ENCODE measurements at places on chromosomes 11 and 22. TPM values are rescaled to one million over a fixed set of nuclear protein-coding genes. Genes with fewer than 3 reads are reported as not detected.
A peak's percentile ranks its signal among the peaks of the same experiment; 100 is the strongest.

DNA sequence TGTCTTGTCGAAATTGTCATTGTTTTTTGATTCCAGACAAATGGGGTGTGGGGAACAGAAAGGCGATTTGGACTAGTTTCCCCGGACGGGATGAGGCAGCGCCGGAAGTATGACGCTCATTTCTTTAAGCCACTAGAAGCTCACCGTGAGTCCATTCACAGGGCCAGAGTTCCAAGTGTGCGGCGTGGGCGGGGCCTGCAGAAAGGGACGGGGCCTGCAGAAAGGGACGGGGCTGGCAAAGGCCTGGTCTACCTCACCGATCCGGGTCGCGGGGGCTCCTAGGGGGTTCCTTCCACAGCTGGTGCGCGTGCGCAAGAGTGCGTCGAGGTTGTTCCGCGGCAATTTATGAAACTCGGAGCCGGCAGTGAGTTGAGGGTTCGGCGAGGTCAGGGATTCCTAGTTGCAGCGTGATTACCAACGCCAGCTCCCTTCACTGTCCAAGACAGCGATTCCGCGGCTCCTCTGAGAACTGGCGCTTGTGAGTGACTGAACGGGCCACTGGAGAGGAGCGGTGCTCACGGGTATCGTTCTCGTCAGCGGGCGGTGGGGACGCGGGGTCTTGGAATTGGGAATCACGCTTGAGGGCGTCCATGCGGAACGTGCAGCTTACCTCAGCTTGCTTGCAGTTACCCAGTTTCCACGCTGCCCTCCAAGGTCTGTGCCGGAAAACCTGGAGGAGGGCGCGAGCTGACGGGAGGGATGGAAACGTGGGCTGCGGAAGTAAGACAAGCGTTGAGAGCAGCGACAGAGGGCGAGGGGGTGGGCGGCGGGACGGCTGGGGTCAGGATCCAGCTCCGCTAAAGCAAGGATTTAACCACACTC, at the start of gene ZNF215:
Gene ZNF215, plus strand, starts transcription at position 219 of the 822 bp plus-strand sequence. CDS start 5,847 bp downstream, outside the sequence.
- peak within 1 kb of the TSS; percentile 52 for H3K27ac ChIP-seq
- peaks cover 9% of the 10 kb centered on the region for H3K4me1 ChIP-seq
- no peaks in the 10 kb centered on the region for H3K36me3 ChIP-seq
- H3K4me3 ChIP-seq = peak within 1 kb of the TSS; percentile 68

GRCh38 chr11:66101066-66101464, 31.0 kb downstream of the PACS1 start:
- DNase-seq = no peak
- no peaks in the 10 kb centered on the region for H3K27me3 ChIP-seq
- no peaks in the 10 kb centered on the region for H3K4me1 ChIP-seq
- H3K27ac ChIP-seq = no peak overlapping the region

GRCh38 chr11:118917481-118918127, 8.1 kb downstream of the BCL9L start:
- peak overlapping the region; percentile 11 for H3K4me3 ChIP-seq
- H3K27me3 ChIP-seq = no peaks in the 10 kb centered on the region
- H3K4me1 ChIP-seq = peaks cover 98% of the 10 kb centered on the region

DNA sequence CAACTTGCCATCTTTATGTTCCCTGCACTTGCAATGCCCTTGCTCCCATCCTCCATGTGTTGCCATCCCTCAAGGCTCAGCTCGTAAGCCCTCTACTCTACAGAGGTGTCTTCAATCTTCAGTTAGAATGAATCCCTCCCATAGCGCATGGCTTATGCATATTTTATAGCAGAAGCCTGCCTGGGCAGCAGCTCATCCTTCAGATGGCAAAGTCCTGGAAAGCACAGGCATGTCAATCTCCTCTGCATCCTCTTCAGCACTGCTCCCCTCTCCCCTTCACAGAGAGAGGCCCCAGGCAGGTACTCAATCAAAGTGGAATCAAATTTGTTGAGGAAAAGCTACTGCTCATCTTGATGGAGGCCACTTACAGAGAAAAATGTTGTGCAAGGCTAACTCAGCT, 31.1 kb upstream of the ABCC8 start:
- H3K36me3 ChIP-seq = no peaks in the 10 kb centered on the region
- no peak overlapping the region for H3K4me3 ChIP-seq
- H3K4me1 ChIP-seq = peaks cover 11% of the 10 kb centered on the region
- no peak overlapping the region for H3K27ac ChIP-seq
- no peak for DNase-seq

- H3K4me3 ChIP-seq = peak overlapping the region; percentile 48
- DNase-seq = no peak
- peaks cover 59% of the 10 kb centered on the region for H3K4me1 ChIP-seq
- H3K27me3 ChIP-seq = peaks cover 99% of the 10 kb centered on the region
- H3K27ac ChIP-seq = peak overlapping the region; percentile 71
- H3K36me3 ChIP-seq = no peaks in the 10 kb centered on the region
Observed at GRCh38 chr11:128692753-128693415, 988 bp upstream of the FLI1 start.

- H3K36me3 ChIP-seq = no peaks in the 10 kb centered on the region
- H3K4me1 ChIP-seq = no peaks in the 10 kb centered on the region
- no peaks in the 10 kb centered on the region for H3K27me3 ChIP-seq
- DNase-seq = no peak
- H3K4me3 ChIP-seq = no peak overlapping the region
Observed at GRCh38 chr11:74739546-74740270, 8.5 kb upstream of the CHRDL2 start.

- H3K4me1 ChIP-seq = peaks cover 39% of the 10 kb centered on the region
- no peak for DNase-seq
- no peak overlapping the region for H3K4me3 ChIP-seq
- peaks cover 2% of the 10 kb centered on the region for H3K27me3 ChIP-seq
- H3K36me3 ChIP-seq = peaks cover 7% of the 10 kb centered on the region
Observed at GRCh38 chr22:37178350-37179125, 9.5 kb downstream of the C1QTNF6 start.

GRCh38 chr22:49208768-49209252, 618.9 kb downstream of the BRD1 start:
- H3K27ac ChIP-seq = no peak overlapping the region
- DNase-seq = no peak
- H3K4me1 ChIP-seq = peaks cover 51% of the 10 kb centered on the region
- H3K36me3 ChIP-seq = no peaks in the 10 kb centered on the region
- H3K4me3 ChIP-seq = no peak overlapping the region

- H3K4me3 ChIP-seq = no peak overlapping the region
- no peaks in the 10 kb centered on the region for H3K27me3 ChIP-seq
- DNase-seq = peak; percentile 32
- H3K4me1 ChIP-seq = peaks cover 21% of the 10 kb centered on the region
- H3K36me3 ChIP-seq = no peaks in the 10 kb centered on the region
Observed at GRCh38 chr11:131914361-131914774, 544.0 kb downstream of the NTM start.

- no peaks in the 10 kb centered on the region for H3K27me3 ChIP-seq
- H3K36me3 ChIP-seq = no peaks in the 10 kb centered on the region
- H3K4me1 ChIP-seq = peaks cover 9% of the 10 kb centered on the region
- peak; percentile 34 for DNase-seq
Observed at GRCh38 chr11:96075532-96075959, 151.6 kb upstream of the MTMR2 start.

DNA sequence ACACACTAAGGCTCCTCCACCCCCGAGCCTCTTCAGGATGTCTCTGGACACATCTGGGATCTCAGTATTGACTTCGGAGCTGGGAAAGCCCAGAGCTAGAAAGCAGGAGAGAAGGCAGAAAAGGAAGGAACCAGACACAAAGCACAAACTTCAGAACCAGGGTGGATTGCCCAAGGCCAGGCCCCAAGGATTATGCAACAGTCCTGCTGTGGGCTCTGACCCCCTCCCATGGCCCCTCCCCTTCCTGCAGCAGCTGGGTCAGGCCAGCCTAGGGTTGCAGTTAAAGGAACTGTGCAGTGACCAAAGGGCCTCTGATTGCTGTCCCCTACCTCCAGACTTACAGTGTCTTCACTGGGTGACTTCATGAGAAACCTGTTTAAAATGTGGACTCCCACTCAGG, 5.3 kb downstream of the KCNE3 start:
- H3K27ac ChIP-seq = no peak overlapping the region
- peaks cover 5% of the 10 kb centered on the region for H3K4me1 ChIP-seq
- no peak for DNase-seq
- H3K27me3 ChIP-seq = peaks cover 8% of the 10 kb centered on the region

- DNase-seq = no peak
- peaks cover 37% of the 10 kb centered on the region for H3K4me1 ChIP-seq
- peaks cover 55% of the 10 kb centered on the region for H3K27me3 ChIP-seq
- no peak overlapping the region for H3K27ac ChIP-seq
Observed at GRCh38 chr11:128551611-128552335, 35.6 kb downstream of the ETS1 start.

- no peaks in the 10 kb centered on the region for H3K27me3 ChIP-seq
- no peak overlapping the region for H3K4me3 ChIP-seq
- no peak overlapping the region for H3K27ac ChIP-seq
- H3K36me3 ChIP-seq = no peaks in the 10 kb centered on the region
Observed at GRCh38 chr11:132445859-132446291, 1075.5 kb downstream of the NTM start.

- no peak overlapping the region for H3K27ac ChIP-seq
- H3K4me3 ChIP-seq = no peak overlapping the region
- no peaks in the 10 kb centered on the region for H3K4me1 ChIP-seq
- H3K36me3 ChIP-seq = no peaks in the 10 kb centered on the region
- H3K27me3 ChIP-seq = no peaks in the 10 kb centered on the region
Observed at GRCh38 chr11:111361874-111362273, 17.2 kb downstream of the POU2AF1 start.

GRCh38 chr11:124190298-124191139, 7.4 kb downstream of the OR10D3 start:
- DNase-seq = no peak
- H3K27ac ChIP-seq = peak overlapping the region; percentile 38
- no peaks in the 10 kb centered on the region for H3K27me3 ChIP-seq
- no peak overlapping the region for H3K4me3 ChIP-seq
- no peaks in the 10 kb centered on the region for H3K4me1 ChIP-seq
- no peaks in the 10 kb centered on the region for H3K36me3 ChIP-seq

- no peak for DNase-seq
- H3K4me1 ChIP-seq = peaks cover 6% of the 10 kb centered on the region
- H3K36me3 ChIP-seq = no peaks in the 10 kb centered on the region
- no peak overlapping the region for H3K4me3 ChIP-seq
Observed at GRCh38 chr22:27473533-27473932, 328.0 kb downstream of the MN1 start.

DNA sequence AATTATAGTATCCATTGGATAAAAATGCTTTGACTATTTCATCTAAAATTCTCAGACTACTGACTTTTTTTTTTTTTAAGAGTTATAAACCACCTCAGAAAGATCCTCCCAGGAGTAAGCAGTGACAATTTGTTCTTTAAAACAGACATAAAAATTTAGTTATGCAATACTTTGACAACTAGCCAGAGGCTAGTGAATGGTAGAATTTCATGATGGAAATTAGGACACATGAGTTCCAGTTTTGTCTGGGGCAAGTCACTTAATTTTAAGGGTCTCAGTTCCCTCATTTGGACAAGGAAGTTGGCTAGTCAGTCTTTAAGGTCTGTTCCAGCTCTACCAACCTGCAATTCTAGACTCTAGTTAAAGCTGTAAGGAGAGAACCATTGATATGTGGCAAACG, 2.9 kb downstream of the IL18 start:
- no peaks in the 10 kb centered on the region for H3K27me3 ChIP-seq
- peaks cover 3% of the 10 kb centered on the region for H3K4me1 ChIP-seq
- no peak for DNase-seq
- H3K27ac ChIP-seq = no peak overlapping the region

GRCh38 chr11:5252919-5253265, 1.7 kb downstream of the HBG2 start:
- no peaks in the 10 kb centered on the region for H3K27me3 ChIP-seq
- DNase-seq = no peak
- H3K27ac ChIP-seq = no peak overlapping the region
- no peaks in the 10 kb centered on the region for H3K36me3 ChIP-seq
- H3K4me3 ChIP-seq = no peak overlapping the region
- no peaks in the 10 kb centered on the region for H3K4me1 ChIP-seq

DNA sequence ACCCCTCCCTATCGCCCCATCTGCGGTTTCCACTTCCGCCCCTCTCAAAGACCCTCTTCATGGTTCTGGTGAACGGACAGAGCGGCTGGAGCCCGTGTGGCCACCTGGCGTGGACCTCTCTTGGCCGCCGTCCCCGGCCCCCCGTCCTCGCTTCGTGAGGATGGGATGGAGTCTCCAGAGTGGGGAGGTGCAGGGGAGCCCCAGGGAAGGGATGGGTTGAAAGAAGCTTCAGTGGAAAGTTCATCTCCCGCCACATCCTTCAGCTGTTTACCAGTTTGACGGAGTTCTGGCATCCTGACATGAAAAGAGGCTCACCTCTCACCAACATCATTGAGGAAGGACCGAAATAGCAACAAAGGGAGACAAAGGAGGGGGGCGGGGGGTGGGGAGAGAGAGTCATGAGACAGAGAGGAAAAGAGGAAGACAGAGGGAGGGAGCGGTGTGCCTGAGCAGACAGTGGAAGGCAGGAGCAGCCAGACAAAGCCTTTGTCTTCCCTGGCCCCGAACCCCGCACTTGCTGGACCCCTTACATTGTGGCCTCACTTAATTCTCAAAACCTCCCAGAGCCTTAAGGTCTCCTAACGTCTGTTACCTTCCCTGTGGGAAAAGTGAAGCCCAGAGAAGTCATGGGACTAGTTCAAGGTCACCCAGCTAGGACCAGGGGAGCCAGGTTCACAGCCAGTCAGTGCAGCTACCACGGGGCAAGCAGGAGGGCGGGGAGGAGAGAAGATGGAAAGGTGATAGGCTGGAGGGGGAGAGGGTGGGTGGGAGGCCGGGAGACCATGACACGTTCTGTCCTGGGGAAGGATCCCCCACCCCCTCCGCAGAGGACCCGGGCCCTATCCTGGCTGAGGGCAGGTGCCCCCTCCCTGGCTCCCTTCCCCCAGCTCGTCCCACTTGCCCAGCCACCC, 54.9 kb downstream of the CD6 start:
- no peak overlapping the region for H3K27ac ChIP-seq
- no peaks in the 10 kb centered on the region for H3K36me3 ChIP-seq
- H3K4me3 ChIP-seq = no peak overlapping the region
- peaks cover 26% of the 10 kb centered on the region for H3K4me1 ChIP-seq
- no peak for DNase-seq

- H3K27me3 ChIP-seq = no peaks in the 10 kb centered on the region
- H3K4me3 ChIP-seq = no peak overlapping the region
- no peak for DNase-seq
- no peak overlapping the region for H3K27ac ChIP-seq
Observed at GRCh38 chr11:65065851-65066250, 7.5 kb upstream of the NAALADL1 start.

GRCh38 chr11:72624496-72625201, 49.6 kb downstream of the PDE2A start:
- no peak overlapping the region for H3K27ac ChIP-seq
- peaks cover 49% of the 10 kb centered on the region for H3K4me1 ChIP-seq
- DNase-seq = no peak
- no peak overlapping the region for H3K4me3 ChIP-seq
- H3K27me3 ChIP-seq = no peaks in the 10 kb centered on the region

The RFPL3 gene
- total RNA-seq = not detected

The ARVCF gene
- total RNA-seq = 43.5 TPM

The RAG2 gene
- not detected for total RNA-seq

The OR10A2 gene
- total RNA-seq = not detected

The PDGFB gene
- 9.8 TPM for total RNA-seq

The MAP6 gene
- total RNA-seq = 64.6 TPM

The TPBGL gene
- total RNA-seq = 0.20 TPM

The OR5A1 gene
- total RNA-seq = not detected

The GDPD4 gene
- total RNA-seq = not detected

The OR4A16 gene
- not detected for total RNA-seq

The EHBP1L1 gene
- total RNA-seq = 24.0 TPM

The CRYBB2 gene
- total RNA-seq = 1.4 TPM

The LTO1 gene
- total RNA-seq = 11.2 TPM

Measured in spinal cord (tissue), 10 donors.